ENCODE measurements at places on chromosomes 3 and 15.

DNA sequence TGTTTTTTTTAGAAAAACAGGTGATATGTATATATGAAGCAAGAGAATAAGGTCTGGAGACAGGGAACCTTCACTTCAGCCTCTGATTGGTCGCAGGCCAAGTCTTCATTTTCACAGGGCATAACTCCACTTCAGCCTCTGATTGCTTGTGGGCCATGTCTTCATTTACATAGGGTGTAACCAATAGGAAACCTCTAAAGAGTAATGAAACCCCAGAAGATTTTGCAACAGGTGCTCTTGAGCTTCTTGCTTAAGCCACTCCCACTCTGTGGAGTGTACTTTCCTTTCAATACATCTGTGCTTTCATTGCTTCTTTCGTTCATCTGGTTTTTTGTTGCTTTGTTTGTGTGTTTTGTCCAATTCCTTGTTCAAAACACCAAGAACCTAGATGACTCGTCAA lies 22.6 kb upstream of the SCG3 start:
- DNase-seq = no peak

- DNase-seq = no peak
Observed at GRCh38 chr15:23642413-23643044, 5.1 kb downstream of the MAGEL2 start.

DNA sequence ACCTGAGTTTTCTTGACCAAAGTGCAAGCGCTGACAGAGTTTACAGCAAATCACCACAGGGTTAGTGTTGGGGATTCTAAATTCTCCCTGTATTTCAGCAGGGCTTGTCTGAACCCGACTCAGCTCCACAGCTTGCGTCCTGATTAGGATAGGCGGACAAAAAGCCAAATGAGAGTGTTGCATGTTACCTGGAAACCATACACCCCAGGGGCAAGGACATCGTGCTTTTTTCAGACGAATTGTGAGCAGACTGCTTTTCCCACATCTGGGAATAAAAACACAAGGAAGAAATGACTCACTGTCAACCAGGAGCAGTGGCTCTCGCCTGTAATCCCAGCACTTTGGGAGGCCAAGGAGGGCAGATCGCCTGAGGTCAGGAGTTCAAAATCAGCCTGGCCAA lies 3.0 kb downstream of the DZIP1L start:
- DNase-seq = no peak

DNA sequence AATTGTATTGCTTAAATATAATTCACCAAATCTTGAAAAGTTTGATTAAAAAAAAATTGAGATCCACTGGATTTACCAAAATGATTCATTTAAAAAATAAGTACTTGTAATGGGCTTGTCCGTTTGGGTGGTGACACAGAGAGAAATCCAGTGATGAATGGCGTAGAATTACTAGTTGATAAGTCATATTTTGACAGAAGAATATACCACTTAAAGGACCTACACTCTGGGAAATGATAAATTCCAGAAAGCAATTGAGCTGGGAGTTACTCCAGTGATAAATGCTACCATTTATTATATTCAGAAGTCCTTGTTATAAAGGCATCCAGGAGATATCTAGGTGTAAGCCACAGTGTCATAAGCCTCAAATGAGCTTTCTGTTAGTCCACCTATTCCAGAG lies 141.8 kb upstream of the CFAP20DC start:
- no peak for DNase-seq

GRCh38 chr15:54032066-54032465 lies 53.8 kb downstream of the UNC13C start:
- DNase-seq = no peak

DNA sequence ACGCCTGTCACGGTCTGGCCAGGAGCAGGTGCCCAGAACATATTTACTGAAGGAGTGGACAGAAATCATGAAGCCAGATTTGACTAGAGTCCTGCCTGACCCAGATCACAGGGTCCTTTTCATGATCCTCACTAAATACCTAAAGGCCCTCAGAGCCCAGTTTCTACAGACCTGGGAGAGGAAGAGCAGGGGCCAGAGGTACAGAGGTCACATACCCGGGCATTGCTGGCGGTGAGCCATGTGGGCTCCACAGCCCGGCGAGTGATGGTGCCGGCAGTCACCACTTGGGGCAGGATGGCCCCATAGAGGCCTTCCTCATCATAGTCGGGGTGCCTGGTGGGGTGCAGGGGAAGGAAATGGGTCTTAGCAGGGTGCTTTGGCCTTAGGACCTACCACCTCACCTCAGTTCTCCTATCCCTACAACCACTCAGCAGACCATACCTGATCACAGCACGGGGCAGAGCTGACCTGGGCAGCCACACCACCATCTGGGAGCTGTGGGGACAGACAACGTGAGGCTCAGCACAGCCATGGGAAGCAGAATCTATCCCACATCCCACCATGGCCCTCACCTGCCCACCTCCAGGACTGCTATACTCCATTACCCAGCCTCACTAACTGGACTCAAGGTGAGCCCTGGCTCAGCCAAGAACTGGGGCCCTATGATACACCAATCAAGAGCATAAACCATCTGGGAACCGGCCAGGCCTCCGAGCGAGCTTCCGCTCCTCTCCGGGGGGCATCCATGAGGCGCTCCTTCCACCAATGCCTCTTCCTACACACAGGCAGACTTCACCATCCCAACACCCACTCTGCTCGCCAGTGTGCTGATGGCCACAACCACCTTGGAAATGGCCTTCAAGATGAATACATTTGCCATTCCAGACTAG lies 12.9 kb downstream of the POLG start:
- DNase-seq = no peak

GRCh38 chr15:76398317-76399104 lies 61.9 kb downstream of the ISL2 start:
- DNase-seq = no peak

- no peak for DNase-seq
Observed at GRCh38 chr15:70376031-70376928, 278.6 kb upstream of the TLE3 start.

GRCh38 chr3:41163421-41163820 lies 35.9 kb upstream of the CTNNB1 start:
- no peak for DNase-seq

GRCh38 chr3:84960581-84960980 lies 1.8 kb downstream of the CADM2 start:
- no peak for DNase-seq

DNA sequence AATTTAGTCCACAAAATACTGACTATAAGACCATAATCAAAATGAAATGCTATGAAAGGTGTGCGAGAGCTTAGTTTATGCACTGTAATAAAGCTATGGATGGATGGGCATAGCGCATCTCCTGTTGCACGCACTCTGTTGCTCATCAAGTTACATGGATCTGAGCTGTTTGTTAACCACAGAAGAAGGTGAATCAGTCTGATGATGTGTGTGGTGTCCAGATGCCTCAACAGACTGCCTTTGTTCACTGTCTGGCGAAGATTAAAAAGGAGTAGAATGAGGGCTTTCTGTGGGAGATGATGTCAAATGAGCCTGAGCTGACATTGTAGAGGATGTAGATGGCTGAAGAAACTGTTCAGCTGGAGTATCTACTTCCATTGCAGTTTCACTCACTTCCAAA lies 36.1 kb downstream of the NSMCE3 start:
- DNase-seq = no peak
